Breast epithelium (tissue), 4 donors: ENCODE measurements at places on chromosomes 12 and 14. TPM values are rescaled to one million over a fixed set of nuclear protein-coding genes. Genes with fewer than 3 reads are reported as not detected.

DNA sequence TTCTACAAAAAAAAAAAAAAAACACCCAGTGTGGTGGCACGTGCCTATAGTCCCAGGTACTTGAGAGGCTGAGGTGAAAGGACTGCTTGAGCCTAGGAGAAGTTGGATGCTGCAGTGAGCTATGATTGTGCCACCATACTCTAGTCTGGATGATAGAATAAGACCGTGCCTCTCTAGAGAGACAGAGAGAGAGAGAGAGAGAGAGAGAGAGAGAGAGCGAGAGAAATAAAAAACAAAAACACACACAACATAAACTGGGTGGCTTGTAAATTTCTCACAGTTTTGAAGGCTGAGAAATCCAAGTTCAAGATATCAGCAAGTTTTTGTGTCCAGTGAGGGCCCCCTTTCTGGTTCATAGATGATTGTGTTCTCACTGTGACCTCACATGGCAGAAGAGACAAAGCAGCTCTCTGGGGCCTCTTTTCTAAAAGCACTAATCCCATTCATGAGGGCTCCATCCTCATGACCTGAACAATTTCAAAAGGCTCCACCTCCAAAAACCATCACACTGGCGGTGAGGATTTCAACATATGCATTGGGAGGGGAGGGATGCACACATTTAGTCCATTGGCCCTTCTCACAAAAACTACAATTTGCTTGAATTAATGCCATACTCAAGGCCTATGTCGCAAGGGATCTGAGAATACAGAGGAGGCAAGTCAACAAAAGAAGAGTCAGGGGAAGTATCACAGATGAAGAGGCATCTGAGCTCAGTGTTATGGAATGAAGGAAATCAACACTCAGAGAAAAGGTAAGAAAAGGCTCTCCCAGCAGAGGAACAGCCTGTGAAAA is 94.9 kb downstream of the PPM1H start:
- no peak for DNase-seq

GRCh38 chr12:112409906-112410244 is 470 bp upstream of the RPL6 start:
- DNase-seq = no peak

GRCh38 chr12:43795716-43796280 is 10.3 kb downstream of the TWF1 start:
- no peak for DNase-seq

- DNase-seq = no peak
These were observed 196.2 kb downstream of the SLC38A4 start for GRCh38 chr12:46629331-46630229.

- no peak for DNase-seq
These were observed at the start of gene BRI3BP for GRCh38 chr12:124993626-124994436. Gene BRI3BP, plus strand, starts transcription at chr12:124993645. Its CDS starts 146 bp downstream, at chr12:124993791.

GRCh38 chr14:40229676-40230075 is 797.4 kb upstream of the FBXO33 start:
- no peak for DNase-seq

DNA sequence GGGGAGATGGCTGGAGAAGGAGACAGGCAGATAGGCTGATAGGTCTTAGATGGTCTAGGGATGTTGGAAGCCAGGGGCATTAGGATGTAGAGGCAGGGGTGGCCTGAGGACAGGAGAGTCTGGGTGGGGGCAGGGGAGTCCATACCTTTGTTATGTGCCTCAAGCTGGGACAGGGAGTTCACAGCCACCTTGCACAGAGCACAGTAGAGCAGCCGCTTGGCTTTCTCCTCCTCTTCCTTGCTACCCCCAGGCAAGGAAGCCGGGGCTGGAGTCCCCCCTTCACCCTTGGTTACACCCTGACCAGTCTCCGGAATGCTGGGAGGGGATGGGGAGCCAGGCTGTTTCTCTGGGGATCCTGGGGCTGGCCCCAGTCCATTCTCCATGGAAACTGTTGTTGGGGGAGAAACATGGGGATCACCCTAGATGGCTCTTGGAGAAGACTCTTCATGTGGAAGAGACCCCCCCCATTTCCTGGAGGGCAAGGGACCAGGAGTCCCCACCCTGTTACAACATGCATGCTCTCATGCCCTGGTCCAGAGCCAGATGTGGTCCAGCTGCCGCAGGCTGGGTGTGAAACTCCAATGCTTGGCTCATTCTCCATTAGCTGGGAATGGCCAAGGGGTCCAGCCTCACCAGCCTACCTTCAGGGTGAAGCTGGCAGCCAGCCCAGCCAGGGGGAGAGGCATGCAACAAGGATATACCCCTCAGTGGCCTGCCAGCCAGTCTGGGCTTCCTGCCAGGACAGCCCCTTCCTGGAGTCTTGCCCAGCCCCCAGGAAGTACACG is 7.2 kb upstream of the GPR84 start:
- no peak for DNase-seq

Gene PLXNC1
- 21.4 TPM for total RNA-seq

DNA sequence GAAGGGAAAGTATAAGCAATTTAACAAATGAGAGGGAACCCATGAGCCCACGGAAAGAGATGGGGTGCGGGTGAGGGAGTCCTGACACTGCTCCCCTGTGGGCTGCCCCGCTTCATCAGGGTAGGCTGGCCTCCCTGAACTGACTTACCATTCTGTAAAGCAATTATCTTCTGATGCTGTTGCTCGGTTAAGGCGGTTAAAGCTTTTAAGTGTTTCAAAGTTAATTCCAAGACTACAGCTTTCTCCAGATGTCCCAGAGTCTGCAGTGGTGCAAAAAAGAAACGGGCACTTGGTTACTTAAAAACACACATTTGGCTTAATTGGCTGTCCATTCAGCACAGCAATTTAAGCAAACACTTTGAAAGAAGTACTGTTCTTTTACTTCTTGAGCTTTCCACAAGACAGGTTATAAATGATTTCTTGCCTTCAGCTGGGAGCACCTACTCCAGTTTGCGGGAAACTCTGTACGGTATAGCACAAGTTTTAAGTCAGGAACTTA is 1.3 kb downstream of the BHLHE41 start:
- DNase-seq = no peak

Gene BIN2
- total RNA-seq = 6.2 TPM

- DNase-seq = no peak
These were observed 10.8 kb downstream of the PLA2G1B start for GRCh38 chr12:120316798-120317223.

Gene TMEM132C
- 7.2 TPM for total RNA-seq

DNA sequence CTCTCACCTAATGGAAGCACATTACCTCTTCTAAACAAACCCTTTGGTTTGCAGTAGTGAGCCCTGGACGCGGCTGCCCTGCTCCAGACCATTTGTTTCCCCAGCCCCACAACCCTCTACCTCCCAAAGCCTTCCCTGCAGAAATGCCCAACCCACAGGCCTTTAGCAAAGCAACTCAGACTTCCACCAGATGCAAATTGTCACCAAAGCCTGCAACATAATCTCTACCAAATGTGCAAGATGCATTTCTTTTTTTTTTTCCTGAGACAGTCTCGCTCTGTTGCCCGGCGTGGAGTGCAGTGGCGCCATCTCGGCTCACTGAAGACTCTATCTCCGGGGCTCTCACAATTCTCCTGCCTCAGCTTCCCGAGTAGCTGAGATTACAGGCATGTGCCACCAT is 56.2 kb downstream of the VWF start:
- no peak for DNase-seq

Gene ZNF219
- total RNA-seq = 32.8 TPM
